ENCODE measurements at places on chromosomes 16 and 17.
A peak's percentile ranks its signal among the peaks of the same experiment; 100 is the strongest.

DNA sequence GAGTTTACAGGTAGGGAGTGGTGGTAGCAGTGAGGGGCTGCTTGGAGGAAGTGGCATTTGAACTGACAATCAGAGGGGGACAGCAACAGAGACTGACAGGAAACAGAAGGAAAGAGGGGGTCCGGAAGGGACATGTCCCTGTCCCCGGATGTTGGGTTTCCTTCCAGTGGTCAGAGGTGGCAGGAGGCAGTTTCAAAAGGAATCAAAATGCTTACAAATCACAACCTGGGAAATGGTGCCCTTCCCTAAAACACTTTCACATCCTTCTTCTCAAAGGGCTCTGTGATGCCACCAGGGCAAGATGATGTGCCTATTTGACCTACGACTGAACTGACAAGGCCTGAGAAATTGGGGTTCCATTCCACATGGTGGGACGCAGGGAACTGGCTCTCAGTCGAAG, 19.7 kb downstream of the ADGRG1 start:
- no peak for ATAC-seq

- ATAC-seq, result peak; percentile 6
These were observed 8.2 kb downstream of the MMP2 start for GRCh38 chr16:55487048-55487803.

- ATAC-seq, result no peak
These were observed 320 bp upstream of the KRTAP4-2 start for GRCh38 chr17:41178341-41178740.

GRCh38 chr17:4998732-4999429, 1.1 kb downstream of the KIF1C start:
- no peak for ATAC-seq

DNA sequence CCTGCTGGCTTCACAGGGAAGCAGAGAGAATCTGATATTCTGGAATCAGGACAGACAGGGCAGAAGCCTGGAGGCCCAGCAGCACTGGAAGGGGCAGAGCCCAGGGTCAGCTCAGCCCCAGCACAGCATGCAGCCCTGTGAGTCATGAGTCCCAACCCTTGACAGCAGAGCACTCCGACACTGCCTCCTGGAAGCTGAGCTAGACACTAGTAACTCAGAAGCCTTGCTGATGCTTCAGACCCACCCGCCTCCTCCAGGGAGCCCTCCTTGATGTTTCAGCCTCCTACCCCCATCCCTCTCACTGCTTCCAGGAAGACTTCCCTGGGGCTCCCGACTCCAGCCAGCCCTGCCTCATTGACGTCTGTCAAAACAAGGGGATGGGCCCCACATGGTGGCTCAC, 6.9 kb downstream of the CAMKK1 start:
- no peak for ATAC-seq

GRCh38 chr16:74837056-74837455, 62.4 kb upstream of the FA2H start:
- no peak for ATAC-seq

- no peak for ATAC-seq
These were observed 4.1 kb downstream of the CALCOCO2 start for GRCh38 chr17:48834973-48835372.

- no peak for ATAC-seq
These were observed 33.7 kb downstream of the TSC2 start for GRCh38 chr16:2081201-2082084.

- no peak for ATAC-seq
These were observed 60.8 kb downstream of the TBC1D16 start for GRCh38 chr17:79974566-79975497.
